Activated T-cell treated with anti-CD3 and anti-CD28 coated beads, Interleukin-2, amount 50 U/mL, for 48 hours (primary cell): ENCODE measurements at places on chromosomes 12 and 14.

DNA sequence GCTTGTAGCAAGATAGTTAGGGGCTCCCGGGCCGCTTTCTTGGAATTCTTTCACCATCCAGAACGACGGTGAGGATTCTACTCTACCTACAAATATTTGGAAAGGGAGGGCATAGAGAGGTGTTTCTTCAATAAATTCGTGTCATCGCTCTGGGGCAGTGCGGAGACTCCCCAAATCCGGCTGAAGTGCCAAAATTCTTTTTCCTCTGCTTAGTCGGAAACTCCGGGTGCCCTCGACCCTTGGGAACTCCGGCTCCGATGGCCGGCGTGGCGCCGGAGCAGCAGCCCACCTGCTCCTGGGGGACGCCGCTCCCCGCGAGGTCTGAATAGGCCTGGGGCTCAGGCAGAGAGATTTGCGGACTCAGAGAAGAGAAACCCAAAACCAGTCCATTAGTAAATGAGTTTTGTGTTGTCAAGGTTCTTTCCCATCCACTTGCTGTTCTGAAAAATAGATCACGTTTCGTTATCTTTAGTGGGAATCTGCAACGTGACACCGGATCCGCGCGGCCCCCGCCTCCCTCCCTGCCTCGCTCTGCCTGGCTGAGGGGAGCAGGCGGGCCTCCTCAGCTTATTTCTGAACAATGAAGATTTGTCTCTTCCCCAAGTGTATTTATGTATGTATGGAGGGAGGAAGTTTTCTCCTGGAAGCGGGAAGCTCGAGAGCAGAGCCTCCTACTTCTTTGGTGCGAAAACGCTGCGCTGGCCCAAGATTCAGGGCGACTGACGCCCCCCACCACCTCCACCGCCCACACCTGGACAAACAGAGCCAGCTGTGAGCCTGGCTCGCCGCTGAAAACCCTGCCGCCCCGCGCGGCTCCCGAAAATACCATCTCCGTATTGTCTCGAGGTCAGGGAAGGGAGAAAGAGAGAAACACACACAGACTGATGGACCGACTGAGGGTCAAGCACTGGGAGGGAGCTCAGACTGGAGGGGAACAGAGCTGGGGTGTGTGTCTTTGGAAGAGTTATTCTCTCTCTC, 3.7 kb upstream of the SIX1 start:
- no peak for DNase-seq

- no peak for DNase-seq
Measured at GRCh38 chr14:76396714-76397187, 20.8 kb downstream of the ESRRB start.

- no peak for DNase-seq
Measured at GRCh38 chr14:62133776-62134550, 371.7 kb downstream of the SNAPC1 start.

- no peak for DNase-seq
Measured at GRCh38 chr12:20300457-20300856, 67.9 kb upstream of the PDE3A start.

GRCh38 chr14:61872452-61872851, 110.2 kb downstream of the SNAPC1 start:
- no peak for DNase-seq

DNA sequence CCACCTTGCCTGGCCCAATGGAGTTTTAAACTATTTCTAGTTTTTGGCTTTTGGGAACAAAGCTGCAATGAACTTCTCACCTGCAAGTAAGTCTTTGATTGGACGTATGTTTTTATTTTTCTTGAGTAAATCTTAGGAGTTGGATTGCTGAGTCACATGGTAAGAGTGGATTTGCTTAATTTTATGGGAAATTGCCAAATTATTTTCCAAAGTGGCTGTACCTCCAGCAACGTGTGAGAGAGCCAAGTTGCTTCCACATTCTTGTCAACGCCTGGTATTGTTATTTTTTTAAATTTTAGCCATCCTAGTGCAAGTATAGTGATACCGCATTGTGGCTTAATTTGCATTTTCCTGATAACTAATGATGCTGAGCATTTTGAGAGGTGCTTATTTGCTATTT, 136.6 kb downstream of the LMNTD1 start:
- DNase-seq = no peak

DNA sequence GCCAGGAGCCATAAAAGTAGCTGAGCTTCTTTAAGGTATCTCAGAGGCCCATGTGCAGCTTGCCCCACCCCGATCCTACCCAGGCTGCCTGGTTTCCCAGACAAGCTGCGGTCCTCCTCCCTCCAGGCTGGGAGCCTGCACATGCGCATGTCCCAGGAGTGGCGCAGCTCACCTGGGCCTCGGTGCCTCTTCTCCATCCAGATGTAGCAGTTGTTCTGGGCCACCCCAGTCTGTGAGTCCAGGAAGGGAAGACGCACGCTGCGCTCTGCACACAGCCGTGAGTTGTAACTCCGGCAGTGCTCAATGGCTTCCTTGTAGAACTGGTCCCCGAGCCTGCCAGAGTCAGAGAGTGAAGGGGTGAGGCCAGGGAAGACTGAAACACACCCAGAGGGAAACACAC, 122.3 kb downstream of the DPF3 start:
- no peak for DNase-seq

DNA sequence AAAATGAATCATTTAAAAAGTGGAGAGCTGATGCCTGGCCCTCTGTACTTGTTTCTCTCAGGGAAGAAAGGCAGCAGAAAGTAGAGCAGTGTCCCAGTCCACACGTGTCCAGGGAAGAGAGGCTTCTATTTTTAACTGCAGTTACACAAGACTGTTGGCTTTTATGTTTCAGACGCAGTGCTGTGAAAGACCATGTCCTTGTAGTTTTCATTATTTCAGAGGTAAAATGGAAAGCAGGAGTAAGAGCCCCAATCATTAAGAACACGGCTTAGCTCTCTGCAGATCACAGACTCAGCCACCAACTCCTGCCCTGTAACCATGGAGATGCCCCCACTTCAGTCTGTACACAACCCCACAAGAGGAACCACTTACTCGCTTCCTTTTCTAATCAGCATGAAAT, 336.3 kb downstream of the DAD1 start:
- no peak for DNase-seq

- no peak for DNase-seq
Measured at GRCh38 chr12:113297214-113297587, 37.7 kb downstream of the SLC8B1 start.

- DNase-seq = no peak
Measured at GRCh38 chr12:45231515-45232145, 15.7 kb downstream of the ANO6 start.
